Activated naive CD8-positive, alpha-beta T cell treated with anti-CD3 and anti-CD28 coated beads, Interleukin-2, amount 10 ng/mL, durations not matched to agents 7 days and 5 days (primary cell): ENCODE measurements at places on chromosomes 12 and 14.

GRCh38 chr12:66423266-66423665 lies 121.0 kb downstream of the HELB start:
- DNase-seq = no peak

DNA sequence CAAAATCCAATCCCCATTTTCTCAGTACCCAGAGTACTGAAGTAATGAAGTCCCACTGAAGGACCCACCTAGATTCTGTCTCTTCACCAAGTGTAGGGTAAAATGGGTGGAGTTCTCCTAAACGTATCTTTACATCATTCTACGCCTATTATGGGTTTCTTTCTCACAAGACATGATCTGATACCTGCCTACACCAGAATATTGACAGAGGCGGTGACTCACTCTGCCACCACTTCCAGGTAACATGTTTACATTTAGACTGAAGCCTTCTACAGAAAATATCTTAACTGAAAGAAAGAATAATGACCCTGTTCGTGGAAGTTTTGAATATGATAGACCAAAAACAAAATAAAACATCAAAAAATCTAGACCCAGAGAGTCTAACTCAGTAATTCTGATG lies 89.8 kb downstream of the BTG1 start:
- DNase-seq = no peak

DNA sequence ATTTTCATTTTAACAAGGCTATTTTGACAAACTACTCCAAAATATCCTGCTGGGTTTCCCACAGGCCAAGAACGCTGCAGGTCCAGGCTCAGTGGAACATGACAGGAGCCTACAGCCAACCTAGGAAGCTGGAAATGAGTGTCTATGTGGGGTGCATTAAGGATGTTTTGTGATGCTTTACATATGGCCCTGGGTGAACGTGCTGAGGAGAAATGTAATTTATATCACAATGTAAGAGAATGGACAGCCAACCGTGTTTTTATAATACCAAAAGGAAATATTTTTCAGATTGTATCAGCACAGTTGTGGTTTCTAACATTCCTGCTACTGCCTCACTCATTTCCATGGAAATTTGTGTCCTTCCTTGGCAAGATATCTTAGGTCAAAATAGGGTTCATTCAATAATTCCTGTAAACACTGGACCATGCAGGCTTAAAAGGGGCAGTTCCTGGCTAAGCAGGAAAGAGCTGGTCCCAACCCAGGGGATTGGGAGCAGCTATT lies 51.5 kb downstream of the ST8SIA1 start:
- no peak for DNase-seq

- DNase-seq = no peak
These were observed 880.9 kb downstream of the NRXN3 start for GRCh38 chr14:79050787-79051727.

- no peak for DNase-seq
These were observed 37.7 kb downstream of the FGD4 start for GRCh38 chr12:32437095-32437515.

- no peak for DNase-seq
These were observed 108.1 kb downstream of the LRIG3 start for GRCh38 chr12:58812214-58812613.

GRCh38 chr12:108916336-108916735 lies 36.4 kb downstream of the DAO start:
- no peak for DNase-seq

DNA sequence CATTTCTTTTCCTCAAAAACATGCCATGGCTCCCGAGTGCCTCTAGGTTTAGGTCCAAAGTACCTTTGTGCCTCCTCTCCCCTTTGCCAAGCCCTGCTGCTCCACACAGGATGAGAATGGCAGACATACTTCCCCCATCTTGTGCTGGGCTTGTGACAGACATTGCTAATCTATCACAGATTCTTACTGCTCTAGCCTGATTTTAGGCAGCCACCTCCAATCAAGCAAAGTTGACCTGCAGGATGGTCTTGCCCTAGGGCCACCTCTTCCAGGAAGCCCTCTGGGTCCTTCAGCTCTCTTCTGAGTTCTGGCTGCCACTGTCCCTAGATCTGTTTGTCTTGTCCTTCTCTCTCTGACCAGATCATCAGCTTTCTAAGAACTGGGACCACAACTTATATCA lies 20.5 kb downstream of the FOXN4 start:
- DNase-seq = no peak

DNA sequence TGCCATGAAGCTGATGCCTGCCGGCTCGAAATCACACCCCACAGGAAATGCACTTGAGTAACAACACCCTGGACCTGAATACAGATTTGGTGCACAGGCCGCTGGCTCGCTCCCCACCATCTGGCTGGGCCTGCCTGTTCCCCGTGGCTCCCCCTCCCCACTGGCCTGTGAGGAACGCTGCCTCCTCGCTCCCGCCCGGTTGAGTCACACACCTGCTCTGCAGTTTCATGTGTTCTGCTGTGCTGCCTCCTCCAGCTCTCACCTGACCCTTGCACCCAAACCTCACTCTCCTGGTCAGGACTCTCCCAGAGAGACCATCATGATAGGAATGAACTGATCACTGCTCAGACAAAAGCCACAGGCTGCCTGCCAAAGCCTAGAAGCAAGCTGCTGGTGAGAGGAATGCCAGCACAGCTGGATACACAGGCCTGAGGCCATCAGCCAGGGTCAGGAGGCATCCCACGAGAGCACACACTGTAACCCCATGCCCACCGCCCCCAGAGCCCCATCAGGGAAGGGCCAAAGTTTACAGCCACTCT lies 3.8 kb upstream of the SIVA1 start:
- DNase-seq = no peak
